ENCODE measurements at places on chromosomes 4 and X.

DNA sequence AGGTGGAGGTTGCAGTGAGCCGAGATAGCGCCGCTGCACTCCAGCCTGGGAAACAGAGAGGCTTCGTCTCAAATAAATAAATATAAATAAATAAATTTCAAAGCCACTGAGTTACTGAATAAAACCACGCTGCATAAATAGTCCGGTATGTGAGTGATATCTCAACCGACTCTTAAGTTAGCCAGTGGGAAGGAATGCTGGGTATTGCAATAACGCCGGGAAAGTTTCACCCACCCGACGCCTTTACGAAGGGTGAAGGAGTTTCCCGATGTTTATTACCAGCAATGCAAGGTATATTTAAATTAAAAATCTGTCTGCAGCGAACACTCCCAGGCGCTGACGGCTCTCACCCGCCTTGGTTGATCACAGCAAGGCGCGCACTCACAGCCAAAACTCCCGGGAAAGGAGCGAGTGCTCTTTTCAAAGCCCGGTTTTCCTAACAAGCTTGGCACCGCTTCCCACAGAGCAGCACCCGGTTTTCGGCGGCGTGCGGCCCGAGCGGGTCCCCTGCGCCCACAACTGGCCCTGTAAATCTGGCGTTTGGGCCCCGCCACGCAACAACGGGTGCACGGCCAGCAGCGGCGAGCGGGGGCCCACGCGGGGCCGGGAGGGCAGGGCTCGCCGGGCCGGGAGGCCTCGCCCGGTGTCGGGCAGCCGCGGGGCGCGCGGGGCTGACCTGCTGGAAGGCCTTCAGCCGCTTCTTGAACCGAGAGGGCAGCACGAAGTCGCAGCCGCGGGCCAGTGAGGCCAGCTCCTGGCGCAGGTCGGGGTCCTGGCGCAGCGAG is 13.7 kb downstream of the PPP2R3B start:
- DNase-seq = no peak

DNA sequence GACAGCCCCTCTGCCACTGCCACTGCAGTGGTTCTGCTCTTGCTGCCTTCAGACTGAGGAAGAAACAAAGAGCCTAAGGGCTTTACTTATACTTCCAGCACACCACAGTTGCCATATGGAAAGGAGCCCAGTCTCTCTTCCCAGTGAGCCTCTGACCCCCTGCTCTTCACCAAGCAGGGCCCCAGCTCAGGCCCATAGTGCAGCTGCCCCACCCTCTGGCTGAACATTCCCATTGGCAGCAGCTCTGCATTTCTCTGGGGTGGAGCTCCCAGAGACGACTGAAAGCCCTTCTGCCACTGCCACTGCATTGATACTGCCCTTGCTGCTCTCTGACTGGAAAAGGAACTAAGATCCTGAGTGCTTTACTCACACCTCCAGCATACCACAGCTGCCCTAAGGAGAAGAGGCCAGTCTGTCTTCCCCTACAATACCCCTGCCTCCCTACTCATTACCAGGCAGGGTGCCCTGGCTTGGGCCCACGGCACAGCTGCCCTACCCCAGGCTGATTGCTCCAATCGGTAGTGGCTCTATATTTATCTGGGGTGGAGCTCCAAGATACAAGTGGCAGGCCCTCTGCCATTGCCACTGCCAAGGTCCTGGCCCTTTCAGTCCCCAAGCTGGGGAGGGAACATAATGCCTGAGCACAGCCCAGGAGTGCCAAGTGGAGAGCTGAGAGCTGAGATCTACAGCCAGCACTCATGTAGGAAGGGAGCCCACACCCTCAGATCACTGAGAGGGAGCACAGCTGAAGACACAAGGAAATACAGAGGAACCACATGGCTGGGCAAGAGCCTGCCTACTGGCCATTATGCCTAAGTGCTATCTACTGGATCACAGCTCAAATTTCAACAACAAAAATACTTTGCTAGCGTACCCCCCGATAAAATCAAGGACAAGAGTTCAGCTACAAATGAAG is 36.0 kb downstream of the AWAT2 start:
- DNase-seq = no peak

DNA sequence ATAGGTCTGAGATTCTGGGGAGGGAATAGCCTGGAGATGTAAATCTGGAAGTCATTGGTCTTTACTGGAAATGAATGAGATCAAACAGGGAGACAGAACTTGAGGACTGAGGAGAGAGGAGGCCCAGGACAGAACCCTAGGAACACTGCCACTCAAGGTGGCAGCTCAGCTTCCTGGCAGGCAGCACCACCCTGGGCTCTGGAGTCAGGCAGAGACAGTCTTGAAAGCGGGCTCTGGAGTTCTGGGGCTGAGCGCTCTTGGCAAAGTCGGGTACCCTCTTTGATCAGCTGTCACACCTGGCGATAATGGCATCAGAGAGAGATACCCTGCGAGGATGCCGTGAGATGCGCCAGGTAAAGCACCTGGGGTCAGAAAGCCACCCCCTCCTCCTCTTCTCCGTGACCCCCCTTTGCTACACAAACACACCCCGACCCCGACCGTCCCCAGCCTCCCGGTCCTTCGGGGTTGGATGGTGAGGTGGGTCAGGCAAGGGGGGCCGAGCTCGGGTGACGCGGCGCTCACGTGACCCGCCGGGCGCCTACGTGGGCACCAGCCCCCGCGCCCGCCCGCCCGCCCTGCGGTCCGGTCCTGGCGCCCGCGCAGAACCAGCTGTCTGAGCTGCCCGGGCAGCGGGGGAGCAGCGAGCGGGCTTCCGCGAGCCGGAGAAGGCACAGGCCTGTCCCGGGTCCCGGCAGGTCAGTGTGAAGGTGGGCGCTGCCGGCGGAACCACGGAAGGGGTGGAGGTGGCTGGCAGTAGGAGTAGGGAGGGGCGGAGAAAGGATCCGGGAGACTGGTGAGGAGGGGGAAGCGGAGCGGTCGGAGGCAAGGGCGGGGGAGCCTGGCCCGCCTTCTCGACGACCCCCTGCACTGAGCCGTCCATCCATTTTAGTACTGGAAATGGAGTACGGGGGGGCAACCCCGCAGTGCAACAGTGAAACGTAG is at the start of gene TCEAL3:
Gene TCEAL3, plus strand, starts transcription at position 600 of the 942 bp plus-strand sequence. CDS start 1,102 bp downstream, outside the sequence.
- DNase-seq = no peak

DNA sequence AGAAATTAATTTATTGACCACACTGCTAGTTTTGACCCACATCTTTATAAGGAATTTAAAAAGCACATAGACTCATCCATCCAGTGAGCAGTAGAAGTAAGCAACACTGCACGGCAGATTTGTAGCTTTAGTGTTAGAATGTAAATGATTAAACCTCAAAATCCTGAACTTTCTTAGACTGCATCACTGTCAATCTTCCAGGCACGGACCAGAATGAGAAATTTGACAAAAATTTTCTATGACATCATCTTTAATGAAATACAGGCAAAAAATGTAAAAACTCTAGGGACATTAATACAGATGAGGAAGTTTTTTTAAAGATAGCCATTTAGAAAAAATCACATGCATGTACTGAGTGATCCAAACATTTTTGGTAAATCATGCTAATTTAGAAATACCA is 29.2 kb downstream of the NLGN4X start:
- no peak for DNase-seq

- DNase-seq = peak; percentile 40
Measured at GRCh38 chr4:102537269-102537668, 36.1 kb downstream of the NFKB1 start.

- no peak for DNase-seq
Measured at GRCh38 chrX:13094828-13095341, 50.5 kb upstream of the FAM9C start.

- DNase-seq = no peak
Measured at GRCh38 chr4:7110546-7110945, 42.7 kb upstream of the GRPEL1 start.

DNA sequence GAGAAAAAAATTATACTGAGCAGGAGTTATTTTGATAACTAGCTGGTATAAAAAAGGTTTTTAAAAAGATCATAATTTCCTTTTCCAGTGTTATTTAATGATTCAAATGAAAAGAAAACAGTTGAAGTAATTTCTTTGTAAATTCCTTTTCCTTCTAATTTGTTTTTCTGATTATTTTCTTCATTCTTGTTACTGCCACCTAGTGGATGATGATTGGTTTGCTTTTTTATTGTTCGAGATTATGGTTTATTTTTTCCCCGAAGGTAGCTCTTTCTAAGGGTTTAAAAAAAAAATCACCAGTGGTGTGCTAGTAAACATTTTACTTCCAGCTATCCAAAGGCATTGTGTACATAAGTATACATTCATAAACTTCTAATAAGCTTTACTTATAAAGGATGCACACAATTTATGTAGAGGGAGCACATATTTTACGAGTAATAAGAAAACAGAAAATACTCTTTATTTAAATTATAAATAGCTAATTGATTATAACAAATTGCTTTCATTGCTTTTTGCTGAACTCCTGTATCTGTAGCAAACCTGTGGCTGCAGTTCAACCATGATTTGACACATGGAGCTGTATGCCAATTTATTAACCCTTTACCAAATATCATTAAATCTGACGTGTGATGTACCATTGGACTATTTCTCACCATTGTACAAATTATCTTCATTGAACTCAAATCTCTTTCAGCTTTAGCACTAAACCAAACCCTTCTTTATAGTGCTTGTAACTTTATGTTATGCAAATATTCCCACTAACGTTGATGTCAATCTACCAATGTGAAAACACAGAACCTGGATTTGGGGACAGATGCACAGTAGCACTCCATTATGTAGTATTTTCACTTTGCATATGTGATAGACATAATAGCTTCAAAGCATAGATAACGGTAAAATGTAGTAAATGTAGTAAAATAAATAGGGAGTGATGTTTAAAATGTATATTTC is 97.8 kb upstream of the ANK2 start:
- DNase-seq = no peak

GRCh38 chr4:89741768-89742167 is 95.2 kb downstream of the SNCA start:
- DNase-seq = no peak

- DNase-seq = no peak
Measured at GRCh38 chr4:168082379-168082778, 10.0 kb upstream of the ANXA10 start.

DNA sequence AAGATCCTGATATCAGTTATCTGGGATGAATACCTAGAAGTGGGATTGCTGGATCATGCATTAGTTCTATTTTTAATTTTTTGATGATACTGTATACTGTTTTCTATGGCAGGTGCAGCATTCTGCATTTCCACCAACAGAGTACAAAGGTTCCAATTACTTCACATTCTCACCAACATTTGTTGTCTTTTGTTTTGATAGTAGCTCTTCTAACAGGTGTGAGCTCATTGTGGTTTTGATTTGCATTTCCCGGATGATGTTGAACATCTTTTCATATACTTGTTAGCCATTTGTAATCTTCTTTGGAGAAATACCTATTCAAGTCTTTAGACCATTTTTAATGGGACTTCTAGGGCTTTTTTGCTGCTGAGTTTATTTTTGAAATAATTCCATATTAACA is 139.2 kb upstream of the AMOT start:
- DNase-seq = no peak

Data from epithelial cell of prostate (primary cell).